Naive thymus-derived CD8-positive, alpha-beta T cell (primary cell): ENCODE measurements at places on chromosomes 5 and 9. TPM values are rescaled to one million over a fixed set of nuclear protein-coding genes. Genes with fewer than 3 reads are reported as not detected.

DNA sequence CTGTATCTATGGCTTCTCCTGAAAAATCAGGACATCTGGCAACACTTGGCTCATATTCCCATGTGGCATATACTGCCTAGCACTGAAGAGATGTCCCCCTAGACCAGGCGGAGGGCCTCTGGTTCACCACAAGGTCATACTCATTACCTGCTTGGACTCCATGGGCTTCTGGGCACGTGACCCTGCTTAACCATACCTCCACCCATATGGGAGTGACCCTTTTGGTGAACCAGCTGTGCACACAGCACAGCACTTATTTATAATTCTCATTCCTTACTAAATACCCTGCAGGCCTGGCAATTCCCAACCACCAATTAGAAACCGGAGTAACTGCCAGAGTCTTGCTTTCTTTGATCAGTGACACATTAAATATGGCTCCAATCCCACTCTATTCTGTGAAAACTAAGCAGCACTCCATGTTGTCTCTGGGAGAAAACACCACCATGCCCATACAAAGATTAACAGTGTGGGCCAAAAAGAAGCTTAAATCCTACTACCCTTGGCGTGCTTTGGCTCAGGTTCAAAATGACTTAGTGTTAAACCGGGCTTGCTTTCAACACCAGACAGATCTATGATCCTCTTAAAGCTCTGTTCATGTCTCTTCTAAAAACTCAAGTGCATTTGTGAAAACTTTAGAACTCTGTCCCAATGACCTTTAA, 57.7 kb downstream of the MTMR12 start:
- H3K27ac ChIP-seq = peak overlapping the region; percentile 12
- no peaks in the 10 kb centered on the region for H3K27me3 ChIP-seq
- no peak for DNase-seq
- peaks cover 16% of the 10 kb centered on the region for H3K36me3 ChIP-seq

- peaks cover 8% of the 10 kb centered on the region for H3K36me3 ChIP-seq
- H3K4me3 ChIP-seq = no peak overlapping the region
- no peaks in the 10 kb centered on the region for H3K4me1 ChIP-seq
- DNase-seq = no peak
- H3K27me3 ChIP-seq = no peaks in the 10 kb centered on the region
These were observed 14.2 kb upstream of the TTLL11 start for GRCh38 chr9:122107291-122107805.

The ICE1 gene
- 50.8 TPM for total RNA-seq

GRCh38 chr9:121926351-121926801, 166.7 kb downstream of the TTLL11 start:
- H3K27me3 ChIP-seq = no peaks in the 10 kb centered on the region
- H3K27ac ChIP-seq = no peak overlapping the region
- H3K36me3 ChIP-seq = peaks cover 2% of the 10 kb centered on the region
- H3K4me1 ChIP-seq = no peaks in the 10 kb centered on the region

DNA sequence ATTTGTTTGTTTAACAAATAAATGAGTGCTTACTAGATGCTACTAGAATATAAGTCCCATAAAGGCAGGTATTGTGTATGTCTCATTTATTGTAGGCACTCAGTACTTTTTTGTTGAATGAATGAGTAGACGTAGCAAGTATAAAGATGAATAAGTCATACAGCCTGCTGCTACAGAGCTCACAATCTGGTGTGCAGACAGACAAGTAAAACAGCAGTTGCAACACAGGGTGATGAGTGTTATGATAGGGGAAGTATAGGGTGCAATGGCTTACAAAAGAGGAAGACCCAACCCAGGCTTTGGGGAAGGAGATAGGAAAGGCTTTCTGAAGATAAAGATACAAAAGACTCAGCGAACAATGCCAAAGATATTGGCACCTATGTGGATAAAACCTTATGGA, 47.7 kb downstream of the SH3RF2 start:
- H3K27ac ChIP-seq = no peak overlapping the region
- H3K4me1 ChIP-seq = no peaks in the 10 kb centered on the region
- H3K4me3 ChIP-seq = no peak overlapping the region
- H3K27me3 ChIP-seq = peaks cover 7% of the 10 kb centered on the region
- H3K36me3 ChIP-seq = no peaks in the 10 kb centered on the region
- DNase-seq = no peak

DNA sequence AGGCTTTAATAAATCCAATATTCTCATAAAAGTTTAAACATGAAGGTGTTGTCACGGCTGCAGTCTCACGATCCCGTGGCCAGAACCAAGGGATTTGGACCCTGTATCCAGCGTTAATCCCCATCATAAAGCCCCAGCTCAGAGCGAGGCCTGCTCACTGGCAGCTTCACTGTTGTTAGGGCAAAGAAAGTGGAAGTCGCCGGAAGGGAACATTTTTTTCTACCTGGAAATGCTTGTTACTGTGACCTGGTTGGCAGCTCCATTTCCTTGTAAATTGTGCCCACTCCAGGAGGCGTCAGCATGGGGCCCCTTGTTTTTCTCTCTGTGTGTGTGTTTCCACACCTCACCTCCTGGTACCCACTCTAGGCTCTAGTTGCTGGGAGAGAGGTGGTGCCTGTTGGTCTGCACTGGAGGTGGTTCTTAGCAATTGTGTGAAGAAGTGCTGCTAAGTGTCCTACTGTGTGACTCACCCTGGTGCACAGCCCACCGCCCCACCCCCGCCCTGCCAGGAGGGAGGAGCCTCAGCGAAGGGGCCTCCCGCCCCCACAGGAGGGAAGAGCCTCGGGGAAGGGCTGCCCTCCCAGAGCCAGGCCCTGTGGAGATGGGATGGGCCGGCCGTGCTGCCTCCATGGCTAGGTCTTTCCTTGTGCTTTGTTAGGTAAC, 105.1 kb downstream of the EHMT1 start:
- H3K36me3 ChIP-seq = peaks cover 56% of the 10 kb centered on the region
- H3K4me3 ChIP-seq = no peak overlapping the region
- no peak for DNase-seq
- H3K27ac ChIP-seq = peak overlapping the region; percentile 88
- peaks cover 55% of the 10 kb centered on the region for H3K4me1 ChIP-seq
- H3K27me3 ChIP-seq = no peaks in the 10 kb centered on the region

The LTC4S gene
- 6.1 TPM for total RNA-seq

DNA sequence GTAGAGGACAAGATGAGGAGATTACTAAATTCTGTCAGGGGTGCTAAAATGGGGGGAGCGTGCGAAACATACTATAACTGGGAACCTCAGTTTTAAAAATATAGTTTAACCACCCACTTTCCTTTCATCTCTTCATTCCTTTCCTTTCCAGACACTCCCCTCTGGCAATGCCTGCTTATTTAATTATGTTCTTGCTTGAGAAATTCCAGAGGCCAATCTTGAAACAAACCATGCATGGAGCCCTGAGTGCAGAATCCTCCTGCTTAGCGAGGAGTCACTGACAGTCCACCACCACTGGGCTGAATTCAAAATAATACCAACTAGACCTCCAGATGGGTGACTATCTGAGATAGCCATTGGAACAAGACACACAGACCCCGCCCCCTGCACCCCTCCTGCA, 29.7 kb upstream of the C9orf72 start:
- no peak overlapping the region for H3K27ac ChIP-seq
- DNase-seq = no peak
- no peaks in the 10 kb centered on the region for H3K27me3 ChIP-seq
- H3K4me1 ChIP-seq = no peaks in the 10 kb centered on the region
- H3K4me3 ChIP-seq = no peak overlapping the region
- no peaks in the 10 kb centered on the region for H3K36me3 ChIP-seq

- no peak overlapping the region for H3K27ac ChIP-seq
- H3K27me3 ChIP-seq = peaks cover 14% of the 10 kb centered on the region
- DNase-seq = no peak
- peaks cover 4% of the 10 kb centered on the region for H3K4me1 ChIP-seq
- no peak overlapping the region for H3K4me3 ChIP-seq
These were observed 148.5 kb downstream of the BNC2 start for GRCh38 chr9:16721972-16722371.

- peaks cover 32% of the 10 kb centered on the region for H3K4me1 ChIP-seq
- no peak overlapping the region for H3K4me3 ChIP-seq
- no peak overlapping the region for H3K27ac ChIP-seq
- no peaks in the 10 kb centered on the region for H3K27me3 ChIP-seq
These were observed 39.6 kb downstream of the SYK start for GRCh38 chr9:90841213-90841612.

The PCDHA1 gene
- total RNA-seq = not detected

GRCh38 chr5:43371821-43372220, 40.4 kb downstream of the CCL28 start:
- H3K4me3 ChIP-seq = no peak overlapping the region
- H3K4me1 ChIP-seq = no peaks in the 10 kb centered on the region
- no peaks in the 10 kb centered on the region for H3K27me3 ChIP-seq
- H3K36me3 ChIP-seq = peaks cover 45% of the 10 kb centered on the region
- no peak for DNase-seq

GRCh38 chr9:17810728-17811571, 232.1 kb downstream of the SH3GL2 start:
- DNase-seq = peak; percentile 5
- no peaks in the 10 kb centered on the region for H3K36me3 ChIP-seq
- H3K27me3 ChIP-seq = peaks cover 7% of the 10 kb centered on the region
- H3K4me1 ChIP-seq = no peaks in the 10 kb centered on the region
- no peak overlapping the region for H3K27ac ChIP-seq

The MARCHF11 gene
- total RNA-seq = not detected

The DIRAS2 gene
- not detected for total RNA-seq

The MAML1 gene
- total RNA-seq = 48.5 TPM

- no peak overlapping the region for H3K27ac ChIP-seq
- no peaks in the 10 kb centered on the region for H3K36me3 ChIP-seq
- H3K27me3 ChIP-seq = peaks cover 3% of the 10 kb centered on the region
- H3K4me1 ChIP-seq = no peaks in the 10 kb centered on the region
- H3K4me3 ChIP-seq = no peak overlapping the region
- no peak for DNase-seq
These were observed 107.4 kb upstream of the LHFPL2 start for GRCh38 chr5:78755822-78756429.

GRCh38 chr5:125257057-125257972, 510.9 kb upstream of the ZNF608 start:
- H3K27me3 ChIP-seq = no peaks in the 10 kb centered on the region
- no peak overlapping the region for H3K27ac ChIP-seq
- H3K4me1 ChIP-seq = no peaks in the 10 kb centered on the region
- no peaks in the 10 kb centered on the region for H3K36me3 ChIP-seq
- no peak for DNase-seq
- H3K4me3 ChIP-seq = no peak overlapping the region

The LRRC70 gene
- 1.2 TPM for total RNA-seq

- no peak for DNase-seq
- H3K27ac ChIP-seq = peak overlapping the region; percentile 55
- peaks cover 15% of the 10 kb centered on the region for H3K4me1 ChIP-seq
- no peak overlapping the region for H3K4me3 ChIP-seq
These were observed 26.4 kb upstream of the NOTCH1 start for GRCh38 chr9:136572003-136572827.

DNA sequence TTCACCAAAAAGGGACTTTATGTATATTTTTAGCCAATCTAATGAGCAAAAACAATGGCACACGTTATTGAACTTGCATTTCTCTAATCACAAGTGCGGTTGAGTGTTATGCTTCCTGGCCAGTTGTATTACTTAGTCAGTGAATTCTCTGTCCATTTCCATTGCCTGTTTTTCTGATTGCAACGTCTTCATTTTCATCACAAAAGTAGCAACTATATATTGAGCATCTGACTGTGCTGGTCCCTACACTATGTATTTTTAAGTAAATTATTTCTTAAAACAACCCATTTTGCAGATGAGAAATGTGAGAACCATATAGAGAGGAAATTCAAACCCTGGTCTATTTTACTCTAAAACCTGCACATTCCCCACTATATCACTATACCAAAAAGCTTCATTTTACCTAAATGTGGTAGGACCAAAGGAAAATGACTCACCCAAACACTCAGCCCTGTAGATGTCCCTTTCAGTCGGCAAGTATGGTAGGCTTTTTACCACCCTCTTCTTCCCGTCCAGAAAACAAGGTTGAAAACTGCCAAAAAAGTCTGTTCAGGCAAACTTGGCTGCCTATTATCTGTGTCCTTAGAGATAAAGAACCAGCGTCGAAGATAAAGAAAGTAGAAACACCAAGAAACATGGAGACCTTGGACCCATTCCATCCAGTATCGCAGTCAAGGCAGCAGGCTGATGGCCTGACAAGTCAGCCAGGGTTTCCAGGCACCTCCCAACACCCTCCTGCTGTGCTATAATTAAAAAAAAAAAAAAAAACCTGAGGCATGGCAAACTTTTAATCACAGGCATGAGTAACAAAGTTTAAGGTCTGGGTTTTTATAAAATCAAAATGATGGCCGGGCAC, 18.8 kb upstream of the FAM13B start:
- no peaks in the 10 kb centered on the region for H3K36me3 ChIP-seq
- no peak overlapping the region for H3K4me3 ChIP-seq
- DNase-seq = no peak
- no peaks in the 10 kb centered on the region for H3K4me1 ChIP-seq
- no peaks in the 10 kb centered on the region for H3K27me3 ChIP-seq
- H3K27ac ChIP-seq = no peak overlapping the region

DNA sequence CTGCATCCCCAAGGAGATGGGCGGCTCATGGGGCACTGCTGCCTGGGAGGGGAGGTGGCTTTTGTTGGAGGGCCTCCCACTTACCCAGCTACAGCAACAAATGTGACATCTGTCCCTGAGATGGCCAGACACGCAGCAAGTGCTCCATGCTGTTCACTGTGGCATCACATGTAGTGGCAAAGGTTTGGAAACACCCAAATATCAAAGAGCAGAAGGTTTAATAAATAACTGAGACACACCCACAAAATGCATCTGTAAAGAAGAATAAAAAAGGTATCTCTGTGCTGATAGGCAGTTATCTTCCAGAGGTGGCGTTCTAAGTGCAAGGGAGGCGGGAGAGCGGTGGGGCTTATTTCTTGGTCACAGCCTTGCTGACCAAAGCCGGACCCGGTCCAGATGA, 23.3 kb upstream of the CLPTM1L start:
- no peaks in the 10 kb centered on the region for H3K4me1 ChIP-seq
- H3K27ac ChIP-seq = no peak overlapping the region
- H3K4me3 ChIP-seq = no peak overlapping the region
- H3K27me3 ChIP-seq = peaks cover 8% of the 10 kb centered on the region
- no peaks in the 10 kb centered on the region for H3K36me3 ChIP-seq

DNA sequence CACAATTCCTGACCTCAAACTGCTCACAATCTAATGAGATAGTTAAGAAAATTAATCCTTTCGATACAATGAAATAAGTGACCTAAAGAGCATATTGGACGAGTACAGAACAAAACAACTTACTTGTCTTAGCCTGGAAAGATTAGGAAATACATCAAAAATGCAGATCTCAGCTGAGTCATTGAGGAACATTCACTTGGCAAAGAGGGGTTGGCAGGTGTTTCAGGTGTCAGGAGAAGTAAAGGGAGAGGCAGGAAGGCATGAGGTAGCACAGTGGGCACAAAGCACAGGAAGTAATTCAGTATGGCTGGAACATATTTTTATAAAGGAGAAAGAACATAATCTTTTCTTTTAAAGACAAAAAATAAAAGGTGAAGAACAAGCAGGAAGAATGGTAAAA, 628.8 kb upstream of the RGMB start:
- no peaks in the 10 kb centered on the region for H3K4me1 ChIP-seq
- H3K36me3 ChIP-seq = no peaks in the 10 kb centered on the region
- no peak overlapping the region for H3K27ac ChIP-seq
- DNase-seq = no peak

The ADGRD2 gene
- total RNA-seq = not detected
